ENCODE measurements at places on chromosomes 11 and 22.
A peak's percentile ranks its signal among the peaks of the same experiment; 100 is the strongest.

GRCh38 chr22:46036558-46037408 is 59.8 kb upstream of the WNT7B start:
- DNase-seq = no peak

DNA sequence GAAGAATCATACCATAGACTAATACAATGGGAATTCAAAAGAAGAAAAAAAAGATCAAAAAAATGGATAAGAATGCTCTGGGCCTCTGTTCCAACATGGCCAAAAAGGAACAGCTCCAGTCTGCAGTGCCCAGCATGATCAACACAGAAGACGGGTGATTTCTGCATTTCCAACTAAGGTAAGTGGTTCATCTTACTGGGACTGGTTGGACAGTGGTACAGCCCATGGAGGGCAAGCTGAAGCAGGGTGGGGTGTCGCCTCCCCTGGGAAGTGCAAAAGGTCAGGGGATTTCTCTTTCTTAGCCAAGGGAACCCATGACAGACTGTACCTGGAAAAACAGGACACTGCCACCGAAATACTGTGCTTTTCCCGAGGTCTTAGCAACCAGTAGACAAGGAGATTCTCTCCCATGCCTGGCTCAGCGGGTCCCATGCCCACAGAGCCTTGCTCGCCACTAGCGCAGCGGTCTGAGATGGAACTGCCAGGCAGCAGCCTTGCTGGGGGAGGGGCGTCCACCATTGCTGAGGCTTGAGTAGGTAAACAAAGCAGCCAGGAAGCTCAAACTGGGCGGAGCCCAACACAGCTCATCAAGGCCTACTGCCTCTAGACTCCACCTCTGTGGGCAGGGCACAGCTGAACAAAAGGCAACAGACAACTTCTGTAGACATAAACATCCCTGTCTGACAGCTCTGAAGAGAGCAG is 428.4 kb downstream of the MN1 start:
- peak; percentile 66 for DNase-seq

DNA sequence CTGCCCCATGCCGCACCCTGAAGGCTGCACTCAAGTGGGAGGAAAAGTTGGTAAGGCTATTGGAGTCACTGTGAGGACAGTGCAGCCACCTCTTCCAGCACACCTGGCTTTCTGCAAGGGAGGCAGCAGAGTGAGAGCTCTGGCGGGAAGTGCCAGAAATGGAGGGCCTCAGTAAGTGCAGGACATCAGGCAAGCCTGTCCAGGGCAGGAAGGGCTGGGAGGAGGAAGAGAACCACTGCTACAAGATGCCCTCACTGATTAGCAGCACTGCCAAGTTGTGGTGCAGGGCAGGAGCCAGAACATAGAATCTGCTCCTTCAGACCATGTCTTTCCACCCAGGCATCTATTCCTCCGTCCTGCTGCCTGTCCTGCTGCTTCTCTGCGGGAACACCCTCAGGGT is 61.2 kb upstream of the CLTCL1 start:
- DNase-seq = no peak

GRCh38 chr22:27576413-27576812 is 225.1 kb downstream of the MN1 start:
- no peak for DNase-seq
